ENCODE measurements at places on chromosomes 2 and 18.

GRCh38 chr2:96404446-96405373, 69.1 kb downstream of the NCAPH start:
- no peak for DNase-seq

- DNase-seq: no peak
Measured at GRCh38 chr18:2822213-2822921, 24.4 kb upstream of the EMILIN2 start.

DNA sequence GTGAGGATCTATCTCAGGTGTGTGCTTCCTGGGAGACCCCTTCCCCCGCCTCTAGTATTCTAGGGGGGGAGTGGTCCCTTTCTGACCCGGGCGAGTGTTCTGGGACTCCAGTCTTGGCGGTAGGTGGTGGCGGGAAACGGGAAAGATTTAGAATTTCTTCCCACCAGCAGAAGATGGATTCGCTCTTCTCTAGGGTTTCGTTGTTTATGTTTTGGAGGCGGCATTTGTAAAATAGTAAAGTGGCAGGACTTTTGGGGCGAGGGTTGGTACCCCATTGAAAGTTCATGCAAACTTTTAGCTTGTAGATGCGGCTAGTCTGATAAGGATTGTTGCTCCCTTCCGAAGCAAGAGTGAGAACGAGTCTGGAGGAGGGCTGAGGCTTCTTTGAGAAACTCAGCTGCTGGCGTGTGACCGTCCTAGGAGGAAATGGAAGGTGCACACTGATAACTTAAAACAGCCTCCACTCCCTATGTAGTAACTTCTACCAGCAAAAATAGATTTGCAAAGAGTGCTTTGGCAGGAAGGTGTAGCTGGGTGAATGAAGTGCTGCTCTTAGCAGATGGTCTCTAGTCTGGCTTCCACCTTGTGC, 412 bp downstream of the GPD2 start:
- no peak for DNase-seq

GRCh38 chr18:13577091-13577697, 149.2 kb downstream of the FAM210A start:
- no peak for DNase-seq

GRCh38 chr2:150046211-150046610, 441.3 kb downstream of the RND3 start:
- DNase-seq: no peak

DNA sequence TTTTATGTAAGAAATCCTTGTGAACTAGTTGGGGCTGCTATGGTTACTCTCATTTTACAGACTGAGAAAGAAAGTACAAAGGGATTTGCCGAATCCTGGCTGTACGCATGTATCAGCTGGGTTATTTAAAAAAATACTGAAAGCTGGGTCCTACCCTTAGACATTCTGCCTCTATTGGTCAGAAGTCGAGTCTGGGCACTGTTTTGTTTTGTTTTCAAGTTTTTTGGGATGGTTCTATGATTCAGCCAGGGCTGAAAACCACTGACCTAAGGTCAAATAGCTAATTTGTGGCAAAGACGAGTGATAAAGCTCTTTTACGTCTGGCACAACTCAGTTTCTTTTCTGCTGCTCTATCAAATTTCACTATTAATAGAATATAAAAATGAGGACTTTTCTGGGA, 5.9 kb upstream of the SLC8A1 start:
- DNase-seq: no peak

DNA sequence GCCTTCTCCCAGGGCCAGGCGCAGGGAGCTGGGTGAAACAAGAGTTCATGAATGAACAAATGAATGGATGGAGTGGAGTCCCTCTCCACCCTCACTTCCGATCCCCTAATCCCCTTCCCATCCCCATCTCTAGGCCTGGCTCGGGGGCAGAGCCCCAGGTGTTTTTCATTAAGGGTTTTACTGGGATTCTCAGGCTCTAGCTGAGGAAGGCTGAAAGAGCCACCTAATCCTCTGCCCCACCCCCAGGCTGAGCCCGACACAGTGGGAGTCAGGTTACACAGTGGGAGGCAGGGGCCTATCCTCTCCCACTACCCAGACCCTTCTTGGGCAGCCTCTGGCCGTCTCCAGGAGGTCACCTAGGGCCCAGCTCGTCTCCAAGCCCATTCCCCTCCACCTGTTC, 36.1 kb downstream of the SDC1 start:
- DNase-seq: no peak

- no peak for DNase-seq
Measured at GRCh38 chr2:33321236-33321771, 155.1 kb upstream of the RASGRP3 start.

GRCh38 chr18:9712611-9713010, 4.5 kb downstream of the RAB31 start:
- no peak for DNase-seq

- DNase-seq: no peak
Measured at GRCh38 chr18:79069717-79070151, 540 bp downstream of the ATP9B start.

- DNase-seq: no peak
Measured at GRCh38 chr2:143870696-143871095, 649.2 kb downstream of the ZEB2 start.

DNA sequence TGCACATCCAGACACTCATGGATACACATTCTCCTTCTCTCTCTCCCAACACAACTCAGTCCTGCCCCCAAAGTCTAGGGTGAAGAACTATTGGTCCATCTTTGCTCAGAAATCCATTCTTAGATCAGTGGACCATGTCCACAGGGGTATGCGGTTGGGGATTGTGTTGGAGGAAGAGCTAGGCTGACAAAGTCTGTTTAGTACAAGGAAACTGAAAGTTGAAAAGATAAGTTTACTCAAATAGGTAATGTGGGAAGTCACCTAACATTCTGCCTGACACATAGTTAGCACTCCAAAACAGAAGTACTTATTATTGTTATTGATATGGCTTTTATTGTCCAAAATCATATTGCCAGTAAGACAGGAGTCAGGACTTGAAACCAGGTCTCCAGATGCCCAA, 55.9 kb downstream of the ALK start:
- no peak for DNase-seq

GRCh38 chr2:74740395-74740740, 86.3 kb downstream of the SEMA4F start:
- no peak for DNase-seq

GRCh38 chr18:29259838-29260237, 1082.9 kb upstream of the CDH2 start:
- DNase-seq: no peak

DNA sequence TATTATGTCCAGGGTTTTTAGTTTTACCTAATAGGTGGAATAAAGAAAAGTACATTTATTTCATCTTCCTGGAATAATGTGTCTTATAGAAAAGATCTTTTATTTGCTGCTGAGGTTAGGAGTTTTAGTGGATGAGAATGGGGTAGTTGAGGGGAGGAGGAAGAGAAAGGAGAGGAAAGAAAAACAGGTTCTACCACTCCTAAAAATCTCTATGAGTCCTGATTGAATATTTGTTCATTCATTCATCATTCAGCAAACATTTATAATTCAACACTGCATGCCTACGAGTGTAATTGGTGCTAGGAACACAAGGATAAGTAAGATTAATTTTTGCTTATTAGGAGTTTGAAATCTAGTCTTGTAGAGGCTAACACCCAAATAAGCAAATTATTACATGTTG, 45.2 kb upstream of the SLC4A10 start:
- DNase-seq: no peak

GRCh38 chr2:170396799-170397459, 219.0 kb downstream of the MYO3B start:
- no peak for DNase-seq

DNA sequence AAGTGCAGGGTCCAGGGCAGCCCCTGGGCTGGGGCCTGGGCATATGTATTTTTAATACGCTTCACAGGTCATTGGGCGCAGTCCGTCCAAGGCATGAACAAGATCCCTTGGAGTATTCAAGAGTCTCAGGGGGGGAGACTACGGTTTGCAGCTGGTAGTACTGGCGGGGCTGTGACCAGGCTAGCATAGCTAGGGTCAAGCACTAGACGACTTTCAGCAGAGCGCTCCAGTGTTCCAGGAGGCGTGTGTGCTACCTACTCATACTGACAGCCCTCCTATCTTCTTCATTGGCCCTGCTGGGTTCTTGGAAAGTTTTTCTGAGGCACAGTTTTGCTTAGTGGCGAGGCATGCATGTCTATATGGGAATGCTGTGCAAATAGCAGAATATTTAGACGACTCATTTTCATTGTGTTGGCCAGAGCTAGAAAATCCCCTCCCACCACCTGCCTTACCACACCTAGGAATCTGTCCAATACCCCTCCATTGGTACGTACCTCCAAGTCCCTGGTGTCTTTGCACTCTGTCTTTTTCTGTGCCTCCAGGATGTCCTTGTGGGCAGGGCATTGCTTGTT, 68.2 kb downstream of the GLI2 start:
- no peak for DNase-seq

- DNase-seq: no peak
Measured at GRCh38 chr2:238161291-238162051, 2.7 kb downstream of the ERFE start.

- DNase-seq: no peak
Measured at GRCh38 chr2:226756131-226756530, 43.5 kb downstream of the IRS1 start.

- no peak for DNase-seq
Measured at GRCh38 chr2:164186591-164186990, 434.7 kb downstream of the GRB14 start.

DNA sequence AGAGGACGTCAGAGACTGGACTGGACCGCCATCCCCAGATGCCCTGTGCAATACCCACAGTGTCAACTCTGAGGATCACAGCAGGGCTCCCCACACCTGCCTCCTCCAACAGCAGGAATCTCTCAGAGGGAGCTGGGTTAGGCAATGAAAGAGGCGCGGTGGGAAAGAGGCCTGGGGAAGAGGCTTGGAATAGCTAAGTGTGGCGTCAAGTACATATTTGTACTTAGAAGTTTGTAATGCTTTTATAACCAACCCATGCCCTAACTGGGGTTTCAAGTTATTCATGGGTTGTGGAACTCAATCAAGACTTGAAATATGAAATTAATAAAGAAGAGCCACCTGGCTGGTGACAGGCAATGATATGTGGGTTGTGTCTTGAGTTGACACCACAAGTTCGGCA, 28.7 kb downstream of the CYP26B1 start:
- no peak for DNase-seq

DNA sequence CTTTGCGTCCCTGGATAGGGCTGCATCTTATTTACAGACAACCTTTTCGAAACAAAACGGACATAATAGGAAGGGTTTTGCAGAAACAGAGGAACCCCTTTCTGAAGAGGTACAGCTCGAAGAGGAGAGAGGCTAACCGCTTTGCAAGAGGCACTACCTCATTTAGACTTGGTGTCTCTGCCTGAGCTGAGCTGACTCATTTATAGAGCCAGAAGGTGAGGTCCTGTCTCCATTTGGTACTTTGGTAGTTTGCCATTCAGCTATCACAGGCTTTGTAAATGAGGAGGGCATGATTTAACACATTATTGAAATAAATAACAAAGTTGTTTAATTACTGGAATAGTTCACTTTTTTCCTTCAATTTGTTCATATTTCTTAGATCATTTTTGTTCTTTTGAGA, 2.2 kb upstream of the NXPH2 start:
- DNase-seq: no peak

GRCh38 chr2:192124571-192124970, 70.2 kb downstream of the TMEFF2 start:
- DNase-seq: no peak

GRCh38 chr2:202790676-202791075, 80.9 kb downstream of the ICA1L start:
- no peak for DNase-seq

DNA sequence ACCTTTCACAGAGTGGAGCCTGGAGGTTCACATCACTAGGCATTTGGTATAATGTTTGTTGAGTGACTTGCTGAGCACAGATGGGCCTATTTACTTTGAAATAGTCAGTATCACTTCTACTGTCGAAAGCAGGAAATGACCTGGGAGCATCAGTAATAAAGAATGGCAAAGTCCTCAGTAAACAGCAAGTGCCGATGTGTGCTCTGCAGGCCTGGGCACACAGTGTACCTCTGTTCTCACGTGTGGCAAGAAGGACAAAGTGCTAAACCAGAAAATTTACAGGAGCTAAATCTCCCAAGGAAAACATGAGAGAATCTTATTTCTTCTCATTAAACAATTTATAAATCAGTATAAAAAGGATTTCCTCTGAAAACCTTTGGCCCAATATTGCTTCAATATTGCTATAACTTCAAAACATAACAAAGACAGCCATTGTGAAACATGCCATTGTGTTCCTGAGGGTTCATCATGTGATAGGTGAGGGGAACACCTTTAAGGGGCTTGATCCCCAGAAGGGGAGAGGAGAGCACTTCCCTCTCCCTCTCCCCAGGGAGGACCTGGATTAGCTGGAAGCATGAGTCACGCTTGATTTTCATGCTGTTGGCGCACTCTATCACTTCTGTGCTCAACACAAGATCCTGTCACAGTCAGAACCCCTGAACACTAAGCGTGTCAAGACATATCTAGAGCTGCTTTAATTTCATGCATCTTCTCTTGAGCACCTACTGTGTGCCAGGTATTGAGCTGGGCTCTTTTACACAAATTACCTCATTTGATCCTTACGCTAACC, 131.5 kb upstream of the SMAD2 start:
- DNase-seq: no peak

DNA sequence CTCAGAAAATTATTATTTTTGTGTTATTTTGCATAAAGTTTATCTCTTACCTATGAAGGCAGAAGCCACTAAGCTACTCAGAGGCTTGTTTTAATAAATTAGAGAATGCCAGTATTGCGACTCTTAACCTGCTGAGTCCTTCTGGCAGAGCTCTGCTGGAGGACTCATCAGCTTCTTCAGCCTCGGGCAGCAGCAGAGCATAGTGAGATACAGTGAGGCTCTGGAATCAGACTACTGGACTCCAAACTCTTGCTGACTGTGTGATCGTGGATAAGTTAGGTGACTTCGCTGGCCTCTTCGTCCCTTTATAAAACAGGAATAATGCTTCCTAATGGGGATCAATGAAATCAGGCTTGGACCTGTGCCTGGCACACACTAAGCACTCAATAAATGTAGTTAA, 1.7 kb downstream of the PTRHD1 start:
- DNase-seq: no peak

DNA sequence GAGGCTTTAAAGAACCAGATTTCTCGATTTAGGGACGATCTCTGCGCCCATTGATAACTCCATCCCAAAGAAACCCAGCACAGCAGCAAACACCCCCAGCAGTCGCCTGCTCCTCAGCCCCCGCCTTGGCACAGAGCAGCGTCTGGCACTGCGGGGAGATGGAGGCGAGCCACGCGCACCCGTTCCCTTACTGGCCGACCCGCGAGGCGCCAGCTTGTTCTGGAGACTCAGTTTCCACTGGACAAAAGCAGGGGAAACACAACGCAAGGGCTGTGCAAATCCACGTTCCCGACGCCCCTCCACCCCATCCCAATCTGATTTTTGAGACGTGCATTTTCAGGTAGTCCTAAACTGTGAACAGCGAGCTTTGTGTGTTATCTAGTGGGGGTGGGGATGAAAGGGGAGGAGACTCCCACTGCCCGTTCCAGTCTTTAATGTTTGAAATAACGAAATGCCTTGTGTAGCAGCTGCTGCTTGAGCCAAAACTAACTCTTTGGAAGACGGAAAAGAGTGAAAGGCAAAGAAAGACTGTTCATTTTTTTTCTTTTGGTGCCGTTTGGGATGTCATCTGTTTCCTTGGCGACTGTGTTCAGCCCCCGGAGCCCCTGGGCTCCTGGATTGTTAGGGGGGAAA, 143.2 kb downstream of the MEIS1 start:
- DNase-seq: no peak

GRCh38 chr2:144014103-144014502, 505.8 kb downstream of the ZEB2 start:
- no peak for DNase-seq

Measured in glutamatergic neuron (in vitro differentiated cells).